GM12865 (cell line): ENCODE measurements at places on chromosomes 6 and 20.

- DNase-seq: no peak
Observed at GRCh38 chr20:8589956-8590355, 457.9 kb downstream of the PLCB1 start.

GRCh38 chr20:38950254-38950653 lies 11.9 kb upstream of the DHX35 start:
- no peak for DNase-seq

DNA sequence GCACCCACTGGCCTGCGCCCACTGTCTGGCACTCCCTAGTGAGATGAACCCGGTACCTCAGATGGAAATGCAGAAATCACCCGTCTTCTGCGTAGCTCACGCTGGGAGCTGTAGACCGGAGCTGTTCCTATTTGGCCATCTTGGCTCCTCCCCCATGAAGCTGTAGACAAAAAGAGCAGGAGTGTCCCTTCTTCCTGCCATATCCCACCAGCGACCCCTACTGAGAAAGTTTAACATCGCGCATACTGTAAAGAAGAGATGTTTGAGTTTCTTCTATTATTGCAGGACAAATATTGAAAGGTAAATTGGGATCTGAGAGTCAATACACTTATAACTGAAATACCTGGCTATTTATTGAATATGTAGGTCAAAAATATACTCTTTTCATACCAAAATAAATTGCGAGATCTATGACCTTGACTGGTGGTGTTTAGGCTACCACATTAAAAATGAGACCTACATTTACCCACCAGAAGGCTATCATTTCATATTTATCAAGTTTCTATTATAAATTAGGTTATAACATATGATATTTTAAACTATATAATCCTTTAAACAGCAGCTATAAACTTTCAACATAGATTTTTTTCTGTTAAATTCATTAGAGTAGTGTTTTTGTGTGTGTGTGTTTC lies 586.3 kb downstream of the HTR1B start:
- DNase-seq: peak; percentile 43

DNA sequence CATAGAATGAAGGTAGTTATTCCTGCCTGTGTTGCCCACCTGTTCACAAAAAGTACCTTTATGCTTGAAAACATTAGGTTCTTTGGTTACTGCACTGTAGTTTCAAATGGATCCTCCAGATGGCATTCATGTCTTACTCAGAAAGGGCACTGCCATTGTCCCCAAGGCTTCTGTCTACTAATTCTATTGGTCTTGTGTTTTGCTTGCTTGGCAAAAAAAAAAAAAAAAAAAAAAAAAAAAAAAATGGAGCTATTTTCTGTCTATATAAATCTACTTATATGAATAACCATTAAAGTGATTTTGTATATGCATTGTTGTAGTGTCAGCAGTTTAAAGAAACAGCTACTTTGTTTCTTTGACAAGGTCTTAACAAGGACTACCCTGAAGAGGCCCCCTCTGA lies 12.7 kb upstream of the EFHC1 start:
- peak; percentile 69 for DNase-seq

GRCh38 chr6:25138233-25138933 lies 140.8 kb upstream of the CARMIL1 start:
- peak; percentile 91 for DNase-seq

DNA sequence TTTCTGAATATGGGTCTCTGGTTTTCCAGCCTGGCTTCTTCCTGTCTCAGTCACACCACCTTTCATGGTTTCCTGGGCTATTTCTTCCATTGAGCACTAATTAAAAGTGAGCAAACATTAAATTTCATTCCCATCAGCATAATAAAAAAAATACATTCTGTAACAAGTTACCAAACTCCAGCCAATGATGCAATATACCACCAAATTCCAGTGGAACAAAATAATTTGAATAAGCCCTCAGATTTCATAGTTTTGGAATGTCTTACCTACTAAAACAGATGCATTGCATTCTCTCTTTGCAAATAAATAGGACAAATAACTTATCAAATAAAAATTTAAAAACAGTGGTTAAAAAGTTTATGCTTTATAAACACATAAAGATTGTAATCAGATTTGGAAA lies 97.8 kb upstream of the PRDM1 start:
- DNase-seq: no peak

- no peak for DNase-seq
Observed at GRCh38 chr20:61369731-61370520, 117.9 kb downstream of the CDH4 start.

DNA sequence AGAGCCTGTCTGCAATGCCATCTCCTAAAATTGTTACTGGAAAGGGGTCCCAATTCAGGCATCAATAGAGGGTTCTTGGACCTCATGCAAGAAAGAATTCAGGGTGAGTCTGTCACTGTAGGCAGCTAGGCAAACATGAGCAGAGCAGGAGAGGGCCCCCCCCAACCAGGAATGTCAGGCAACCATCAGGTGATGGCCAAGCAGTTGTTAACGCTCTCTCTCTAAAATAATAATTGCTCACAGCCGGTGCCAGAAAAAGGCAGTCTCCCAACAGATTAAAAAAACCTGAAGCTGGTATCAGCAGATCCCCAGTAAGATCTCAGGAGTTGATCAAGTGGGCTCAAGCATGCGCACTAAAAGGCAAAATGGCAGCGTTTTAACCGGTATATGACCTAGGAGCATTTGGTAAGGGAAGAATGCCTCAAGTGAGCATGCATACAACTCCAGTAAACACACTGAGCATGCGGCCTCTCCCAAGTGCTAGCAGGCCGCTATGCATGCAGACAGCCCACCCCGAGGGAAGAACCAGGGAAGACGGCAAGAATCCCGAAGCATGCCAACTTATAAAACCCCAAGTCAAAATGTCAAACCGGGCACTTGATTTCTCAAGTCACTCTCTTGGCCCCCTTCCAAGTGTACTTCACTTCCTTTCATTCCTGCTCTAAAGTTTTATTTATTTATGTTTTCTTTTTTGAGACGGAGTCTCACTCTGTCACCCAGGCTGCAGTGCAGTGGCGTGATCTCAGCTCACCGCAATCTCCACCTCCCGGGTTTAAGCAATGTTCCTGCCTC lies 44.0 kb upstream of the RNGTT start:
- no peak for DNase-seq

DNA sequence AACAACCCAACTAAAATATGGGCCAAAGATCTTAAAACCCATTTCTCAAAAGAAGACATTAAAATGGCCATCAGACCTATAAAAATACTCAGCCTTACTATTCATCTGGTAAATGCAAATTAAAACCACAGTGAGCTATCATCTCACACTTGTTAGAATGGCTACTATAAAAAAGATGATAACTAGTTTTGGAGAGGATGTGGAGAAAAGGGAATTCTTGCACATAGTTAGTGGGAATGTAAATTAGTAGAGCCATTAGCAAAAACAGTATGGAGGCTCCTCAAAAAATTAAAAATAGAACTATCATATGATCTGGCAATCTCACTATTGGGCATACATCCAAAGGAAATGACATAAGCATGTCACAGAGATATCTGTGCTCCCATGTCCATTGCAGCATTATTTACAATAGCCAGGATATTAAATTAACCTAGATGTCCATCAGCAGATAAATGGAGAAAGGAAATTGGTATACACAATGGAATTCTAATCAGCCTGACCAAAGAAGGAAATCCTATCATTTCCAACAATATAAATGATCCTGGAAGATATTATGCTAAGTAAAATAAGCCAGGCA lies 2.9 kb downstream of the SIRPB1 start:
- no peak for DNase-seq

DNA sequence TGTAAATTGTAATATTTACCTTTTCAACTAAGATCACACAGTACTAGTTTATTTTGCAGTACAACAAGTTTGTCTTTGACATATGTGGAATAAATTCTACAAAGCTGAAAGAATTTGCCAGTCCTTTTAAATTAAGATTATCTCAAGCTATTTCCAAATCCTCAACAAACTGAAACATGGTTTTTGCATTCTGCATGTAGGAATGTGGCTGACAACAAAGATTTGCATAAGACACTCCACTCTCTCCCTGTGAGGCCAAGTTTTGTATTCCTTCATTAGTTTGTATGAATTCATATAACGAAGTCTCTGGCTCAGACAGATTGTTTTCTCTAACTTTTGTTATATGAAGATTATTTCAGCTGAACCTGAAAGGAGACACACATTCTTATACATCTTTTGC lies 124.1 kb upstream of the THEMIS start:
- no peak for DNase-seq

GRCh38 chr6:134073161-134073560 lies 20.7 kb upstream of the SLC2A12 start:
- DNase-seq: no peak

GRCh38 chr6:3394671-3395070 lies 62.2 kb downstream of the SLC22A23 start:
- DNase-seq: no peak

DNA sequence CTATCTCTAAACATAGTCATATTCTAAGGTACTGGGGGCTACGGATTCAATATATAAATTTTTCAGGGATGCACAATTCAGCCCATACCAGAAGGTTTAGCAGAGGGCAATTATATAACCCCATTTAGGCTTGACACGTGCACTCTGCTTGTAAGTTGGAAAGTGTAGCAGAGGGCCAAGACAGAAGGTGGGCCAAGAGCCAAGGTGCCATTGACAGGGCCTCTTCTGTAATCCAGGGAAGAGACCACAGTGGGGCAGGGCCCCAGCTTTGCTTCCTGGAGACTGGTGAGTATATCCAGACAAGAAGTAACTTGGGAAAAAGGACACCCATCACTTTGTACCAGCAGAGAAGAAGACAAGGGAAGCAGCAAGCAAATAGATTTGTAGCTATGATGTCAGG lies 672.4 kb upstream of the MARCKS start:
- DNase-seq: no peak
